ENCODE measurements at places on chromosomes 1 and 21.

- no peak for DNase-seq
These were observed 10.1 kb upstream of the GSTM3 start for GRCh38 chr1:109750920-109751319.

DNA sequence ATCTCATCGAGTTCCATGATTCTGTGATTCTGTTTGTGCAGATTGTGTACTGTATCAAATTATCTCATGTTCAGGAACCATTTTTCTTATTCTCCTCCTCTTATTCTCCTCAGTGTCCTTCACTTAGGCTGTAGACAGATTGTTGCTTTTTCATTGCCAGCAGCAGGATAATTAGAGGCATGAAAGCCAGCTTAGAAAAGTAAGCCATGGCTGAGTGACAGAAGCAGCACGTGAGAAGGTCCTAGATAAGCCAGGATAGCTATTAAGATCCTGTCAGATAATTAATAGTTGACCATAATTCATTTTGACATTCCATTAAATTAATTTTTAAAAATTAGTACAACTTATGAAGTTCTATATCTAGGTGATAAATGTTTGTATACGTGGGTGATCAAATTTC is 60.8 kb upstream of the PRKACB start:
- DNase-seq = no peak

- no peak for DNase-seq
These were observed 163.8 kb downstream of the COL24A1 start for GRCh38 chr1:85992791-85993190.

DNA sequence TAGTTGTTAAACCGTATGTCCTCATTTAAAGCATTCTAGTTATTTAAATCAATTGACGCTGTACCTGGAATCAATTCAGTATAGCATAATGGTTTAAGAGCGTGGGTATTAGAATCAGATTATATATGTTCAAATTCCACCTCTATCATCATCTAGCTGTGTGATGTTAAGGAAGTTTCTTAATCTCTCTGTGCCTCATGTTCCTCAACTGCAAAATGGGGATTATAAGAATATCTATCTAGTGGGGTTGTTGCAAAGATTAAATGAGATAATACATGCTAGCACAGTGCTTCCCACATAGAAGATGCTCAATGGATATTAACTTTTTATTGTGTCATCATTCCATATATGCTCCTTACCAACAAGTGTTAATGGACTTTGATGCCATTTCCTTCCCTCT is 16.0 kb downstream of the MIXL1 start:
- DNase-seq = no peak

DNA sequence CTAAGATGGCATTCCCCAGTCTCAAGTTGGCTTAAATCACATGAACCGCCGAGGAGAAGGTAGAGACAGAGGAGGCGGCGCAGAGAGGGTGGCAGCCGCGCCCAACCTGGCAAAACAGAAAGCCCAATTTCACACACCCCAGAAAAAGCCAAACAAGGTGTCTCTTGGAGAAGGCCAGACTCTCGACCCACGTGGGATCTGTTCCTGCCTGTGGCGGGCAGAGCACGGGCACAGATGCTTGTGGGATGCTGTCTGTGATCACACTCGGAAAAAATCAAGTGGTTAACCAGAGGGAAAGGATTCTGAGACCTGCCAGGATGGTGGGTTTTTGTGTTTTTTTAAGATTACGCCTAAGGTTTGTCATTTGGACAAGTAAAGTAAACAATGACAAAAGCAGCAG is 80.7 kb downstream of the MRPL37 start:
- DNase-seq = no peak

DNA sequence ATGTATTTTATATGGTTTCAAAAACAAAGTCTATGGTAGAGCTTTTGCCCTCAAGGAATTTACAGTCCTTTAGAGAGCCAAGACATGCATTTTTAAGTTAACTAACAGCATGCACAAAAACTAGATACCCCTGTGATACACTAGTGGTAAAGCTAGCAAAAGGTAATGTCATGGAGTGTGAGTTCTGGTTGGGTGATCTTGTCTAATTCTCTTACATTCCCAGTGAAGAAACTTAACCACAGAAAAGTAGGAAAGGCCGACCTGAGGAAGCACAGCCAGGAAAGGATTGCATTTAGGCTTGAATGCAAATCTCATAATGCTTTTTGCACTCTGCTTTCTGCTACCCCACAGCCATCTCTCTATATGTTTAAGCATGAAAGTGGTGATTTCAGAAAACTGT is 202.2 kb downstream of the ROR1 start:
- DNase-seq = no peak

DNA sequence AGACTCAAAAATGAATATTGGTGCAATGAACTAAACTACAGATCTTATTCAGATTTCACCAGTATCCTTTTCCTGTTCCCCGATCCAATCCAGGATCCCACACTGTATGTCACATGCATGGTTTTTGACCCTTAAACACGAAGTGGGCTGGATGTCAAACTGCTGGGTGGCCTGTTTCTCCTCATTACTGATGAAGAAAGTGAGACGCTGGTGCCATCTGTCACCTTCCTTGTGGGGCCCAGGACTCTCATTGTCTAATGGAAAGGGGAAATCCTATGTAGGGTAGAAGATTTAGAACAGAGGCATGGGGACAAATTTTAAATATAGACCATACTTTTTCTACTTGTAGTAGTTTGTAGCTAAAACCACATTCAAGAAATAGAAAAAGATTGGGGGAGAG is 56.2 kb downstream of the DISC1 start:
- no peak for DNase-seq

DNA sequence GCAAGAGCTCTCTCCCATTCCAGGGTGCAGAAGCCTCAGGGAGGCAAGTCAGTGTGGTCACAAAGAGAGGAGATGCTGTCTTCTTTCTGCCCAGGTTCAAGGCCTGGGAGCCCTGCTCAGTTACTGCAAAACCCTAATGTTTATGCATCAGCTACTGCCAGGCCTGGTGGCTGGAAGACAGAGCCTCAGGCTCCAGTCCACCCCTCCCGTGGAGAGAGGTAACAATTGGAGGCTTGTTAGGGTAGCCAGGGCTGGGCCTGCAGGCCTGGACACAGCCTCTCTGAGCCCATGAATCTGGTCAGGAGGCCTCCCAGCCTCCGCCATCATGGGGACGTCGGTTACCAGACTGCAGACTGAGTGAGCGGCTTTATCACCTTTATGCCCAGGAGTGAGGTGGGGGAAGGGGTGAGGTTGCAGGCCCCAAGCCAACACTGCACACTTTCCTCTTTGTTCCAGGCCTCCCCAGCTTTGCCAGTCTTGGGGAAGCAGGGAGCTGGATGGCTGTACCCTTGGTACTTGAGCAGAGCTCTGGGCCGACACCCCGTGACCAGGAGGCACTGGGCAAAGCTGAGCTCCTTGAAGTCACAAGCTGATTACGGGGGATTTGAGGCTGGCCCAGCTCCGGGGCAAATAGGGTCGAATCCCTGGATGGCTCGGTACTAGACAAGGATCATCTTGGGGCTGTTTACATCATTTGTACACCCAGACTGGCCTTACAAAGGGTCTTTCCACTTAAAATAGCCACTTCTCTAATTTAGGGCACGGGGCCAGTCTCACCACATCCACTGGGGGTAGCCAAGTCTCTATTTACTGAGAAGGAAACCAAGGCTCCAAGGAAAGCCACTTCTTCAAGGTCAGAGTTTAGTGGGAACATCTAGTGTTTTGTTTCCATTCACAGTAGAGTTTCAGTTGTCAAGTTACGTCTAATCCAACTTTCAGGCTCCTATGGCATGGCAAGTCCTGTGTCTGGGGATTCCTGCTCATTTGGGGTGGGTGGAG is 5.2 kb downstream of the SLC2A1 start:
- DNase-seq = no peak

GRCh38 chr21:38493549-38494250 is 4.6 kb downstream of the ERG start:
- no peak for DNase-seq

- DNase-seq = no peak
These were observed 41.4 kb downstream of the TMCO4 start for GRCh38 chr1:19758227-19758830.

DNA sequence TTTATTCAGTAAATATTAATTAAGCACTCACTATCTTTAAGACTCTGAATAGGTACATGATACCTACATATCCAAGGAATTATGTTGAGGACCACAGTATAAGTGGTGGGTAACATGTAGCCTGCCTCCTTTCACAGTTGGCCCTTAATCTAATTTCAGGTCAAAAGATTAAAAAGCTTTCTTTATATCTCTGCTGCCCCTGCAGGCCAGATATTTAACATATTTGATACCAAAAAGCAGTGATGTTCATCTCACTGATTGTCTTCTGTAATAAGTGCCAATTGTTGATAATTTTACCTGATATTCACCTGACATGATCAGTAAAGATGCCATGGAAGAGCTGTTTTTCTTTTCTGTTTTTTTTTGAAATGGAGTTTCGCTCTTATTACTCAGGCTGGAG is 36.5 kb downstream of the RLF start:
- DNase-seq = no peak

GRCh38 chr1:84677415-84678099 is 12.7 kb downstream of the SSX2IP start:
- DNase-seq = no peak

GRCh38 chr1:40363721-40364120 is 9.8 kb upstream of the SMAP2 start:
- DNase-seq = no peak

GRCh38 chr1:229993894-229994293 is 73.1 kb upstream of the GALNT2 start:
- no peak for DNase-seq

DNA sequence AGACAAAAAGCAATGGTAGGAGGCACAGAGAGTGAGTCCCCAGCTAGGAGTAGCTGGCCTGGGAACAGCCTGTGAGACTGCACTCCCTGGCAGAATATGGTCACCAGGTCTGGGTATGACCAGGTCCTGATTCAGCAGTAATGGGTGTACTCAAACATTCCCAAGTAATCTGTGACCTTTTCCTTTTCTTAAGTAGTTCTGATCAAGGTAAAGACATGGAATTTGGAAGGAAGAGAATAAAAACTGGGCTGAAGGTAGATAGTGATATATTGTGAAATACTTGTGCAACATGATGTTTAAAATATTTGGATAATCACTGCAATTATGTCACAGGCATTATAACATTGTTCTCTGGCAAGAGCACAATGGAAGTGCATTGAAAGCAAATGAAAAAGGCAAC is 147.2 kb upstream of the DPYD start:
- DNase-seq = no peak

- no peak for DNase-seq
These were observed 298.7 kb downstream of the TM2D1 start for GRCh38 chr1:61426254-61426653.

- no peak for DNase-seq
These were observed 24.6 kb downstream of the PHACTR4 start for GRCh38 chr1:28394136-28394535.

All from HEK293T (cell line).